H54 (cell line): ENCODE measurements at places on chromosomes 13 and 19.

GRCh38 chr13:31035185-31035965 is 102.9 kb downstream of the TEX26 start:
- DNase-seq = no peak

- no peak for DNase-seq
Observed at GRCh38 chr13:33284916-33285315, 639 bp downstream of the STARD13 start.

- DNase-seq = no peak
Observed at GRCh38 chr19:49340069-49340864, 5.1 kb downstream of the CD37 start.

GRCh38 chr19:6736169-6736916 is 1.0 kb downstream of the GPR108 start:
- DNase-seq = peak; percentile 63

DNA sequence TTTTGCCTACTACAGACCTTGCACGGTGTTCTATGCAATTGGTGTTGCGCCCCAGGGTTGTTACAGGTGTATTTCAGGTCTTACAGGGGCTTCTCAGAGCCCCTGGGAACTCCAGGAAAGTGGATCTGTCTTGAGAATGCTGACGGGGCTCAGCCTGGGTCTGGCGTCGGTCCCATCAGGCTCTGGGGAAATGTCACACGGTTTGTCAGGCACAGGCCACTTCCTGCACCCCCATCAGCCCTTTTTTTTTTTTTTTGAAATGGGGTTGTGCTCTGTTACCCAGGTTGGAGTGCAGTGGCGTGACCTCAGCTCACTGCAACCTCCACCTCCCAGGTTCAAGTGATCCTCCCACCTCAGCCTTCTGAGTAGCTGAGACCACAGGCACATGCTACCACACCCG is 13.2 kb downstream of the CLEC4G start:
- no peak for DNase-seq

DNA sequence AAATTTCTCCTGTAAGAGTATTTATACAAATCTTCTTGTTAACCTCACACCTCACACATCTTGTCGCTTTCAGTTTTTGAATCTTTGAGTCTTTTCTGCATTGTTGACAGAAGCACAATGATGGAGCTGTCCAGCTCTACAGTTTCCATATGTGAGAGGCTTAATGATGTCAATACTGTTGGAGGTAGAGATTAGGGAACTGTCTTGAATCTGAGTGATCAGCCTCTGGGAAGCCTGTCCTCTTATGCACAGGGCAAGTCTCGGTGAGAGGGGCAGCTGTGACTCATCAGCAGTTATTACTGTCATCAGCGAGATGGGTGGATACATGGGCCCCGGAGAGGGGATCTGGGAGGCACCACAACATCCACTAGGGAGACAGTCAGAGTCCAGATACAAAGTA is 4.6 kb upstream of the ITGBL1 start:
- no peak for DNase-seq

DNA sequence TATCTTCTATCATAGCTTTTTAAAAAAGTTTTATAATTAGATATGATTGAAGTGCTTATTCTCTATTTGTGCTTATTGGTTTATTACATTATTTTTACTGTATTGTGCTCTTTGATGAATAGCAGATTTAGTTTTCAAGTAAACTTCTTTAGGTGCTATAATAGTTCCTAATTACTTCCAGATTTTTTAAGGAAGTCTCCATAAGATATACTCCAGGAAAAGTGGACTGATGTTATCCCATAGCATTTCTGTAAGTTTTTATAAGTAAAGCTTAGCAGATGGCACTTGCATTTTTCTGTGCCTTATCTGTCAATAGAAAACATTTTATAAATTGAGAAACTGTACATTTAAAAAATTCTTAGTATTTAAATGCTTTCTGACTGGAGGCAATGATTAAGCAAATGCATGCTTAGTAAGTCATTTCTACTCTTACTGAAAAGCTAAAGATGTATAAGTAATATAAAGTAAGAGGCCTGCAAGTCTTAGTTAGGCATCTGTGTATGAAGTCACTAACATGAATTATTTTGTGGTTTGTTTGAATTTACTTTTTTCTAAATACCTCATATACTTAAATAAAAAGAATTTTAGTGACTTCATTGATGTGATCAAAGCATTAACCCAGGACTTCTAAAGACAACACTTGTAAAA is 182.8 kb downstream of the MAB21L1 start:
- no peak for DNase-seq

GRCh38 chr13:47457626-47458025 is 543.4 kb downstream of the SUCLA2 start:
- DNase-seq = no peak

DNA sequence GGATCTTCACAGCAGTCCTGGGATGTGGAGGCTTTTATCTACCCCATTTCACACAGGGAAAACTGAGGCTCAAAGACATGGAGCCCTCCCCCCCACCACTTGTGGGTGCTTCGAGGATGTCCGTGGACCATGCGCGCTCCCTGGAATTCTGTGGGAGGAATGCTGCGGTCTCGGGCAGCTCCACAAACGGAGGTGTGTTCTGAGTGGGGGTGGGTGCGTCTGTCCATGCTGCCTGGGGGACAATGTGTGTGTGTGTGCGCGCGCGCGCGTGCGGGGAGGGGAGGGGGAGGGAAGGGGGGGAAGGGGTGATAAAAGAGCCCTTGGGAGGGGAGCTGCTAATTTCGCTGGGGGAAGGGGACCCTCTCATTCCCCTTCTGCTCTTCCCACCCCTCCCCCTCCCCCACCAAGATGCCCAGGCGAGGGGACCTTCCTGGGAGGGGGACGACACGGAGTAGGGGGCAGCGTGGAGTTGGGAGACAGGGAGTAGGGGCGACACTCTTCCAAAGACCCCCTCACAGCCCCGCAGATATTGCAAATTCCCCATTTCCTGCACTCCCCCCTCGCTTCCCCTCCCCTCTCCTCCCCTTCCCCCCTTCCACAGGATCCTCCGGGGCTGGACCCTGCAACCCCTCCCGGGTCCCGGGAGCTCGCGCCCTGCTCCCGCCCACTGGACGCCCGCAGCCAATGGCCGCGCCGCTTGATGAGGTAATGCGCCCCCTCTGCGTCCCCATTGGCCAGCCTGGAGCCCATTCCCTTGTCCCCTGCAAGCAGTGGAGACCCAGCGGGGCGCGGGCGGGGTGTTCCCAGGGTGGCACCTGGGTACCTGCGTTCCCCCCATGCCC is 18.9 kb upstream of the ZNRF4 start:
- DNase-seq = peak; percentile 89

DNA sequence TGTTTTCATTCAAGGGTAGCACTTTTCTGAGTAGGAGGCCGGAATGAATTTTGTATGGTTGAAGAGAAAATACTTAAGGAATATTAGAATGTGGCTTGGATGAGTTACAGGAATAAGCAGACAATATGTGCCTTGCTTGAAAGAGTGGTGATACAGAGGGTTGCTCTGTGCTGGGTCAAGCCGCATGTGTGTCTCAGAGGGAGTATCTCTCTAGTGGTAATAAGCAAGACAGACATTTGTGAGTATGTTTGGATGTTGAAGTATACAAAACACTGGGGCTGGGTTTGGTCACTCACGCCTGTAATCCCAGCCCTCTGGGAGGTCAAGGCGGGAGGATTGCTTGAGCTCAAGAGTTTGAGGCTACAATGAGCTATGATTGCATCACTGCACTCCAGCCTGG is 103.9 kb downstream of the LMO7 start:
- DNase-seq = no peak

GRCh38 chr13:111852725-111853518 is 214.0 kb upstream of the SOX1 start:
- no peak for DNase-seq

DNA sequence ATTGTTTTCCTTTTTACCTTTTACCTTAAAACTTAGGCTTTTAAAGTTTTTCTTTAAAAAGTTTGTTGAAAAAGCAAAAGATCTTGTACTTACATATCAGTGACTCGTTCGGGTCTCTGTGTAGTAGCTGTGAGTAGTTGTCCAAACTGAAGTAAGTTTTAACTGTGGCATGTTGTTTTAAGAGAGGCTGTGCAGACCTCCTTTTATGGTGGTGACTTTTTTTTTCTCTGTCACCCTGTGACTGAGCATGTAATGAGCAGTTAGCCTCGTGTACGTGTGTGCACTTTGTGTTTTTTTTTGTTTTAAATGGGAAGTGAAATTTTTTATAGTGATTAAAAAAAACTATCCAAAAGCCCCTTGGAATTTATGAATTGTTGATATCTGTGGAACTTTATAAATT is at the start of gene GPR183:
Gene GPR183, minus strand, starts transcription at position 153 of the 400 bp plus-strand sequence. CDS start 11,254 bp downstream, outside the sequence.
- no peak for DNase-seq

DNA sequence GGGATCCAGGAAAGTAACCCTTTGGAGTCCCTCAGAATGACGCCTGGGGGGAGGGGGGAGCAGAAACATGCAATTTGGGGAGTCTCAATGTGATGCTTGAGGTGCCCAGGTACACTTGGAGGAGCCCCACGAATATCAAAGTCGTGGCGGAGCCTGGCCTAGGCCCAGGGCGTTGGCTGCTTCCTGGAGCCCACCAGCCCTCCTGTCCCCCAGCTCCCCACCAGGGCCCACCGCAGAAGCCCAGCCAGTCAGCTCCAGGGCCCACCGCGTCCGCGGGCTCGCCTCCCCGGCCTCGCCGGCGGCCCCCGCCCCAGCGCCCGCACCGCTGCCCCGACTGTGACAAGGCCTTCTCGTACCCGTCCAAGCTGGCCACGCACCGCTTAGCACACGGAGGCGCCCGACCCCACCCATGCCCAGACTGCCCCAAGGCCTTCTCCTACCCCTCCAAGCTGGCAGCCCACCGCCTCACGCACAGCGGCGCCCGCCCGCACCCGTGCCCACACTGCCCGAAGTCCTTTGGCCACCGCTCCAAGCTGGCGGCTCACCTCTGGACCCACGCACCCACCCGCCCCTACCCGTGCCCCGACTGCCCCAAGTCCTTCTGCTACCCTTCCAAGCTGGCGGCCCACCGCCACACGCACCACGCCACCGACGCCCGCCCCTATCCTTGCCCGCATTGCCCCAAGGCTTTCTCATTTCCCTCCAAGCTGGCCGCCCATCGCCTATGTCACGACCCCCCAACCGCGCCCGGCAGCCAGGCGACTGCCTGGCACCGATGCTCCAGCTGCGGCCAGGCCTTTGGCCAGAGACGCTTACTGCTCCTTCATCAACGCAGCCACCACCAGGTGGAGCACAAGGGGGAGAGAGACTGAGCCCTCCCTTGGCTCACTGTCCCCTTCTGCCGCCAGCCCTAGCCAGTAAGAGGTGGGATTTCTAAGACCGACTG is 2.1 kb downstream of the ZNF575 start:
- no peak for DNase-seq

DNA sequence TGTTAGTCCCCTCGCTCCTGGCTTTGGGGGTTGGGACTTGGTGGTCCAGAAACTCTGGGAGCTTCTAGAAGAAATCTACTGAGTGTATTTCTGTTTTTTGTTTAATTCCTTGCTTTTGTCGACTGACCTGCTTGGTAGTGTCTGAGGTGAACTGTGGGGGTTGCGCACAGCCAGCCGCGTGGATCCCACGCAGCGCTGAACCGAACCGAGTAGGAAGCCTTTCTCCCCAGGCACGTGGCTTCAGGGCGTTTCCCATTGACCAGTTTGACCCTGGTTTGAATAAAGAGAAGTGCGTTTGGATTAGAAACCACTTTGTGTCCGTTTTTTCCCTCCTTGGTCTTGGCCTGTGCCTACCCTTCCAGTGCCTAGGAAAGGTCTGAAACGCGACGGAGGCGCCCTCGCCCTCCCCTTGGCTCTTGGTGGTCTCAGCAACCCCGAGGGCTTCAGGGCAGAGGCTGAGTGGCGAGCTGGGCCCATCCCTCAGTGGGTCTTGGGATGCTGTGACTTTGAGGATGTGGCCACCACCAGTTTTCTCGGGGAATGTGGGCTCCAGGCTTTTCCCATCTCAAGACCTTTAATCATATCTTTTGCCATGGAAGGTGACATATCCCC is 2.7 kb upstream of the RPS15 start:
- DNase-seq = no peak

GRCh38 chr13:86986448-86986847 is 684.7 kb upstream of the SLITRK5 start:
- no peak for DNase-seq

DNA sequence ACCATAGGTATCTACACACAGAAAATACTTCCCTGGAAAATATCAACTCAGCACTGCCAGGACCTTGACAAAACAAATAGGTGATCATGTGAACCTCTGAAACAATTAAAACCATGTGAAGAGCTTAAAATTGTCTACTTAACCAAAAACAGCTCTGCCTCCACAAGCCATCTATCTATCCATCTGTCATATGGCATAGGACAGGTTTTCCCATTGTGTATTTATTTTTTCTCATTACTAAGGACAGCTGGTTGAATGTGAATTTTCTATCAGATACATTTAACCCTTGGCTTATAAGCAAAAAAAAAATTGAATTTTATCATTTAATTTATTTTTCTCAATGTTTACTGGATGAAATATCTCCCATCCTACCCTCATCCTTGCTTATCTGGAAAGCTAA is 279.5 kb downstream of the PCDH9 start:
- DNase-seq = no peak

DNA sequence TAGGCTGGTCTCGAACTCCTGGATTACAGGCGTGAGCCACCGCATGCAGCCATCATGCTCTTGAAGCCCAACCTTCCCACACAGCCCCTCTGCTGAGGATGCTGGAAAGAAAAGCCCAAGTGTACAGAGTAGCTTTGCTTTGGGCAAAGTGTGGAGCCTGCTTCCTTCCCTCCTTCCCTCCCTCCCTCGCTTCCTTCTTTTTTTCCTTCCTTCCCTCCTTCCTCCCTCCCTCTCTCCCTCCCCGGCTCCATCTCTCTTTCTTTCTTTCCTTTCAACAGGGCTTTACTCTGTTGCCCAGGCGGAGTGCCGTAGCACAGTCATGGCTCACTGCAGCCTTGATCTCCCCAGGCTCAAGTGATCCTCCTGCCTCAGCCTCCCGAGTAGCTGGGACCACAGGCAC is 2.7 kb downstream of the CC2D1A start:
- DNase-seq = no peak

DNA sequence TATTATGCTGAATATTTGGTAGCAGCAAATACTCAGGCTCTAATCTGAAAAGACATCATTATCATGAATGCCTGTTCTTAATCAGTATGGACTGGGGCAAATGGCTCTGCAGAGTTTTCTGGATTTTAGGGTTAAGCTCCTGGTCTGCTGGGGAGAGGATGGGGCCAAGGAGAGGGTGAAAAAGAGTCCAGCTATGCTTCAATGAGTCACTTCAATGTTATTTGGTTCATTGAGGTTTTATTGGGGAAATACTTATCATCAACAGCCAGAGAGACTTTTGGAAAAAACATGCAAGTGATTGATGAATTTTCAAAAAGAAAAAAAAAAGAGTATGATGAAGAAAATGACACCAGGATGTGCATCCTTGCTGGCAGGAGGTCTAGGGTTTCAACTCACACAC is 278.3 kb downstream of the UQCRFS1 start:
- peak; percentile 21 for DNase-seq

DNA sequence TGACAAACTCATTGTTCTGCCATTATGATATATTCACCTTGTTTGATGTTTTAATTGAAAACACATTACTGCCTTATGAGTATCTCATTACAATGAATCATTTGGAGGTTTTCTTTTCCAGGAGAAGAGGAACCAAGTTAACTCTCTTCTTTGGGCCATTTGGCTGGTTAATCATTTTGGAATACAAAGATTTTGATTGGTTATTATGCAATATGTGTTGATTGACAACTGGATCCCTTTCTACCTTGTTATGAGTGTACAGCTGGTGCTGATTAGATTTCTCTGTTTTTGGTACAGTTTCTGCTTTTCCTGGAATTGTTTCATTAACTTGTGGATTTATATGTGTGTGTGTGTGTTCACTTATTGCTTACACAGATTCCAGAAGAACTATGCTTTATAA is 49.2 kb upstream of the RGCC start:
- DNase-seq = no peak

GRCh38 chr13:106443607-106444322 is 91.7 kb downstream of the EFNB2 start:
- no peak for DNase-seq
